ENCODE measurements at places on chromosomes 2 and 18.

- DNase-seq = peak; percentile 13
Measured at GRCh38 chr2:169734169-169734847, 676 bp downstream of the KLHL23 start.

DNA sequence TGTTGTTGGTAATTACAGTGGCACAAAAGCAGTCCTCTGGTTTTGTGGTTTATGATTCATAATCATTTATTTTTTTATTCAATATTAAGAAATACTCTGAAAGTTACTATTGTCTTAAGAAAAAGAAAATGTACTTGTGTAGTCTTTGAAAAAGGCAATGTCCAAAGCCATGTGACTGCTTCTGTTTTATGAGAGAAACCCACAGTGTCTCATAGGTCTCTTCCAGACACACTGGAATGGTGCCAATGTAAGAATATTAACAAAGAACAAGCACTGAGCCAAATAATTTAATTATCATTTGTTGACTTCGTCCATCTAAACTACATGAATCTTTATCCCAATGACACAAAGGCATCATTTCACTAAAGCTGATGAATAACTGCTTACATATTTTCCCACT lies 62.5 kb downstream of the RPRM start:
- no peak for DNase-seq

DNA sequence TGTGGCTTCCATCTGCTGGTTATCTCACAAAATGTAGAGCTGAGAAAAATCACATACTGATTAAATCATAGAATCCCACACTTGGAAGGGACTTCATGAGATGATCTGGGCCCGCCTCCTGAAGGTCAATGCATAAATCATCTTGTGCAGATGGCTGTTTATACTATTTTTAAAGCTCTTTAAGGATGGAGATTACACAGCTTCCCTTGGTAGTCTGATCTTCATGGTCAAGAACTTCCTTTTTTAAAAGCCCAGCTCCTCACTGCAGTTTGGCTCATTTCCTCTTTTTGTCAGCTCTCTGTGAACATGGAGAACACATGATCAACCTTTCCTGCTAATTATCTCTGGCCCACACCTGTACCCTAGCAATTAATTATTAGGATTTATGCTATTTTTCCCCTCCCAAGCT lies 25.9 kb downstream of the GCG start:
- peak; percentile 74 for DNase-seq

- no peak for DNase-seq
Measured at GRCh38 chr2:178208817-178209216, 14.5 kb downstream of the OSBPL6 start.

DNA sequence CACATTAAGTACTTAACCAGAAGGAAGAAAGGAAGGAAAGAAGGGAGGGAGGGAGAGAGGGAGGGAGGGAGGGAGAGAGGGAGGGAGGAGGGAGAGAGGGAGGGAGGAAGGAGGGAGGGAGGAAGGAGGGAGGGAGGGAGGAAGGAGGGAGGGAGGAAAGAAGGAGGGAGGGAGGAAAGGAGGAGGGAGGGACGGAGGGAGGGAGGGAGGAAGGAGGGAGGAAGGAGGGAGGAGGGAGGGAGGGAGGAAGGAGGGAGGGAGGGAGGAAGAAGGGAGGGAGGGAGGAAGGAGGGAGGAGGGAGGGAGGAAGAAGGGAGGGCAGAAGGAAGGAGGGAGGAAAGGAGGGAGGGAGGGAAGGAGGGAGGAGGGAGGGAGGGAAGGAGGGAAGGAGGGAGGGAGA lies 363.3 kb downstream of the MBD2 start:
- no peak for DNase-seq

DNA sequence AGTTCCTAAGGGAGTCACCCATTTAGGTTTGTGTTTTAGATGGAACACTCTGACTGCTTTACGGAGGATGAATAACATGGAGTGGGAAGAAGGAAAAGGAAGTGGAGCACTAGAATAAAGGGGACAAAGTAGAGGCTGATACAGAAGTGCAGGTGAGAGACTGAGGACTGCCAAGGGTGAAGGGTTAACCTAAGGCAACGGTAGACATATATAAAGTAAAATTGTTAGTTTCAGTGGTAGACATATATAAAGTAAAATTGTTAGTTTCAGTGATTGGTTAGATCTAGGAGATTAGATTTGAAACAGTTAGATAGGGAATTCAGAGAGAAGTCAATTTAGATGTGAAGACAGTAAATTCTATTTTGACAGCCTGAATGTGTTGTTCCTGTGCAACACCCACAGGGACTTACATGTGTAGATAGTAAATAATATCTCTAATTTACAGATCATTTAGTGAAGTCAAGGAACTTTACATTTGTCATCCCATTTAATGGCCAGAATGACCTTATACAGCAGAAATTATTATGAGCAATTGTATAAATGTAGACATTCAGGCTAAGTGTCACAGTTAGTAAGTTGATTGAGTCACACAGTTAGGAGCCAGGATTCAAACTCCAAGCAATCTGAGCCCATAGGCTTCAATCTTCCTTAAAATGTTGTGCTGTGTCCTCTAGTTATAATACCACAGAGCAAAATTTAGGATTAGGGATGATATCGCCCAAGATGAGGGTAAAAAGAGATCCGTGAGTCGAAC lies 270.8 kb upstream of the UBE2E3 start:
- DNase-seq = no peak

GRCh38 chr18:49041435-49042245 lies 90.9 kb upstream of the SMAD7 start:
- DNase-seq = peak; percentile 66

DNA sequence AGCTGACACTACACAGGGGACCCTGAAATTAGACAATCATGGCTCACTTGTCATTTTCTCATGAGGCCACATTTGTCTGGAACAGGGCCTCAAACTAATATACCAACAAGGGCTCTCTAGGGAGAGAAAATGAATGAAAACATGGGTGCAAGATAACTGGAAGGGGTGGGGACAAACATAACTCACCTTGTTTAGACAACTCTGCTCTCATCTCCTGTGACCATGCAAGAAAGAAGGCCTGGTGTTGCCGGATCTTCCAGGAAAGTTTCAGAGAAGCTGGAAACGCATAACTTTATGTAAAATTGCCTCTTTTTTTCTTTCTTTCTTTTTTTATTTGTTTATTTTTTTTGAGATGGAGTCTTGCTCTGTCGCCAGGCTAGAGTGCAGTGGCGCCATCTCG lies 80.4 kb upstream of the SPRED2 start:
- DNase-seq = no peak
